ENCODE measurements at places on chromosomes 1 and 21.

GRCh38 chr1:67735806-67736627, 51.0 kb downstream of the GADD45A start:
- peak; percentile 91 for DNase-seq

DNA sequence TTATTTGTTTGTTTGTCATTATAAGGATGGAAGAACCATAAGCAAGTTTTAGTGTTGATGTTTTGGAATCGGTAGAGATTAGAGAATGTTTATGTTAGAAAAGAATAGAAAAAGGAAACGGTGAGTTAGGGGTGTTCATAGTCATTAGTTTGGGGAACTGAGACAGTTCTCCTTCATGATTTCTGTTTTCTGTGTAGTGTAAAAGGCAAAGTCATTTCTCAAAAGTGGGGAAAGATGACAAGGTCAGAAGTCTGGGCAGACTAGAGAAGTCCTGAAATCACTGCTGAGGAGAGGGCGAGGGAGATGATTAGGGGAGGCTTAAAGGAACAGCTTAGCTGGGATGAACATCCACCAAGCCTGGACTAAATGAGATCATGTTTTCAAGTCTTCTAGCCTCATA, 498.9 kb downstream of the TTLL7 start:
- DNase-seq, result no peak

GRCh38 chr1:8274352-8274751, 43.6 kb upstream of the SLC45A1 start:
- DNase-seq, result no peak

GRCh38 chr1:108049178-108049819, 84.3 kb upstream of the VAV3 start:
- DNase-seq, result peak; percentile 67

DNA sequence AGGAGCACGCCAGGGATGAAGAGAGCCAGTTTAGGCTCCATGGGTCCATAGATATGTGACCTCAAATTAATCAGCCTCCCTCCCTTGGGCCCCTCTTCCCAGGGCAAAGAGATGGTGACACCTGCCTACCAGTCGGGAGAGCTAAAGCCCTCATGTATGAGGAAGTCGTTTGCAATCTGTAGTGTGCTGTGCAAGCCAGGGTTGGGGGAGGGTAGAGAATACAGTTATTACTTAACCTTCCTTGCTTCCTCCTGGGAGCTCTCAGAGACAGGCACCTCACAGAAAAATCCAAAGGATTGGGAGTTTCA, 4.0 kb downstream of the PGLYRP4 start:
- no peak for DNase-seq

DNA sequence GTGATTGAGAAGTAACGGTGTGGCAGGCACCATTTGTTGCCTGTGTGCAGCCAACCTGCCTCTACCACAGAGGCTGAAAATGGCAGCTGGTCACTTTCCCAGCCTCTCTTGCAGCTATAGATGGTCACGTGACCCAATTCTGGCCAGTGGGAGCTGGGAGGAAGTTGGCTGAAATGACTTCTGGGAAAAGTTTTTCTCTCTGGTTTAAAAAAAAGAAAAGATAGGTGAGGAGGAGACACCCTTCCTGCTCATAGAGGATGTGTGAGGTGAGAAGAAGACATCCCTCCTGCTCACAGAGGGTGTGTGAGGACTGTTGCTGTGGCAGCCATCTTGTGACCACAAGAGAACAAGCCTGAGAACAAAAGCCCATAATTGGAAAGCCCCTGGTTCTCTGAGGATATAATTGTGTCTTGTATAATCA, 122.8 kb downstream of the SYF2 start:
- no peak for DNase-seq

Measured in kidney epithelial cell (primary cell).